CD4-positive, alpha-beta T cell treated with Interleukin-2 at 100 ng/mL for 4 hours (primary cell): ENCODE measurements at places on chromosomes 3 and 15.

DNA sequence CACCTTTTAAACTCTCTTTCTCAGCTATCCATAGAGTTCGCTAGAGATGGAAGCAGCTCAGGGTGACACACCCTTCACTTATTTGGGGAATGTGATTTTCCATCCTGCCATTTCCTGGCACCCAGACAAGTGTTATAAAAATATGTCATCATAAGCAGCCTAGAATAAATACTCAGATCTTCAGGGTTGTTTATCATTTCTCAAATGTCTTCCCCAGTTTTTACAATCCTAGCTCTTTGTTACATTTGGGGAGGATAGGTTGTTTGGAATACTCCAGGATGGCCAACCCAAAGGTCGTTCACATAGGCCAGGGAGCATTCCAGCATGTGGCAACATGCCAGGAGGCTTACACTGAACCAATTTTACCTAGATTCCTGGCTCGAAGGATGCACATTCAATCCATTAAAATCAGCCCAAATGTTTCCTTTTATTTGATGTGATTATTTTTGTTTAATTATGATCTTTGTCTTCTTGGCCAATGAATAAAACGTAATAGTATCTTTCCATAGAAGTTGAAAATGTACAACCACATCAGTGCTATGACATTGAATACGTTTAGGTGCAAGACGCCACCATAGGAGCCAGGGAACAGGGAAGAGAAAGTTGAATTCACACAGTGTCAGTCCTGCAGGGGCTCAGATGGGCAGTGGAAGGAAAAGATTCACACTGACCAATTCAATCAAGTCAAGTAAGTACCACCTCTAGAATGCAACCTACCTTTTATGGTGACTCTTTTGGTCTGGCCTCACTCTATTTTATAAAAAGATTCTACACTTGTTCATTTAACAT, 537.7 kb upstream of the MDFIC2 start:
- DNase-seq, result no peak

DNA sequence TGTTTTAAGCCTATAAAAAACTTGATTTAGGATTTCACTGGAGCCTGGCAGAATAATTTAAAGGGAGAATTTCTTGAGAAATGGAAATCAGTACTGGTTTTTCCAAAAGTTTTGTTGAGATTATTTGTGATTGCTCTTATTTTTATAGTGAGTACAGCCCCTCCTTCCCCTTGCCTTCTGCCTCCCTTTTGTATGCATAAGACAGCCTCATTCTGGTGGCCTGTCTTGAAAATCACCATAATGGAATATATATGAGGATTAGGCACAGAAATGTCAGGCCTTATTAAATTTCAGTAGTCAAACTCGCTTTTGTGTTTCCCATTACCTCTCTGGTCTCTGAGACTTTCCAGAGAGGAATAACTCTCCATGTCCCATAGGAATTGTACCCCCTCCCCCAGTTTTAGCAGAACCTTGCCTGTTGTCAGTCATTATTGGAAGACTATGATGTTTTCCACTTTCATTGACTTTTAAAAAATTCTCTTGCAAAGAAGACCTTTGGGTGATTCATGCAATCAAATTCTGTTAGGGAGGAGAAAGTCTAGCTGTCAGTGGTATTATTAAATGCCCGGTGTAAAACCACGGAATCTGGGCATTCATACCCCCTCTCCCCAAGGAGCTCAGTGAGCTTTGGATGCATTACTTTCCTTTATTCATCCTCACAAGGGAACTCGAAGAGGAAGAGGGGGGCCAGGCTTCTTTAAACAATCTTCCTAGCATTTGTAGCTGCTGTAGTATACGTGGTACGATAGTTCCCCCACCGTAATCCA, 171.6 kb upstream of the TSC22D2 start:
- no peak for DNase-seq

DNA sequence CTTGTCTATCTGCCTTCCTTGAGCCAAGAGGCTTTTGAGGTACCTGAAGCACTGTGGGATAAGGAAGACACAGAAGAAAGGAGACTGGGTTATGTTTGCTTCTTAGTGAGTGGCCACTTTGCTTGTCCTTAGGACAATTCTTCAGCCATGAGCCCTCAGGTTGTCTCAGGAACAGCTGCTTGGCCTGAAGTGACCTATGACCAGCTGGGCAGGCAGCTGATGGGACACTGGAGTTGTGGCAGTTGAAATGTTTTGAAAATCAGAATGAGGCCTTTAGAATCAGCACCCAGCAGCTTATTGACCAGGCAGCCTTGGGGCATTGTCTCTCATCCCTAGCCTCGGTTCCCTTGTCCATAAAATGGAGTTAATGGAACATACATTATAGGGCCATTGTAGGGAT, 37.0 kb downstream of the RBP2 start:
- no peak for DNase-seq

- peak; percentile 81 for DNase-seq
These were observed 560 bp downstream of the ST6GAL1 start for GRCh38 chr3:186930641-186931531.

DNA sequence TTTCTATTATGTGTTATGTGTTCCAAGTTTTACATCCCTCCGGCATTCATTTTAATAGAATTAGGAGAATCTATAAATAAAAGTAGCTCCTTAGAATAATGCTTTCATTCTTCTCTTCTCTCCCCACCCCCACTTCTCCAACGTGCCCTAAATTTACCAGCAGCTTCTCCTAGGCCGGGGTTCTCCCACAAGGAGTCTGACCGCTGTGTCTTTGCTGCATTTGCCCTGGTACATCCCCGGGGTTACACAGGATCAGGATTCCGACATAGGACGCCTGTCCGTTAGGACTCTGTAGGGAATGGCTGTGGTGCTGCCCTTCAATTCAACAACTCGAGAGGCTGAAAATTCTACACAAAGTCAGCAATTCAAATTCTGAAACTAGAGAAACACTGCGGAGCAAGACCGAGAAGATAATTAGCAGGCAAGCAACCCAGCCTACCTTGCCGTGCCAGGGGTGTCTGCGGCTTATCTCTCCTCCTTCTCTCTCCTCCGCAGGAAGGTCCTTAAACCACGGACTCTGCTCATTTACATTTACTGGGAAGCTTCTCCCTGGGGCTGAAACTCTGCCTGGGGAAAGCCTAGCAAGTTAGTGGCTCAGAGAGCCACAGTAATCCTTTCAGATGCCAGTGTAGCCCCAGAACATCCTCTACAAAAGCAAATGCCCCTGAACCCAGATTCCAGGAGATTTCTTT, 18.8 kb downstream of the PCSK6 start:
- no peak for DNase-seq

GRCh38 chr15:29934251-29934650, 112.0 kb upstream of the TJP1 start:
- no peak for DNase-seq

- DNase-seq, result no peak
These were observed 45.1 kb upstream of the MAGI1 start for GRCh38 chr3:66083784-66084213.

DNA sequence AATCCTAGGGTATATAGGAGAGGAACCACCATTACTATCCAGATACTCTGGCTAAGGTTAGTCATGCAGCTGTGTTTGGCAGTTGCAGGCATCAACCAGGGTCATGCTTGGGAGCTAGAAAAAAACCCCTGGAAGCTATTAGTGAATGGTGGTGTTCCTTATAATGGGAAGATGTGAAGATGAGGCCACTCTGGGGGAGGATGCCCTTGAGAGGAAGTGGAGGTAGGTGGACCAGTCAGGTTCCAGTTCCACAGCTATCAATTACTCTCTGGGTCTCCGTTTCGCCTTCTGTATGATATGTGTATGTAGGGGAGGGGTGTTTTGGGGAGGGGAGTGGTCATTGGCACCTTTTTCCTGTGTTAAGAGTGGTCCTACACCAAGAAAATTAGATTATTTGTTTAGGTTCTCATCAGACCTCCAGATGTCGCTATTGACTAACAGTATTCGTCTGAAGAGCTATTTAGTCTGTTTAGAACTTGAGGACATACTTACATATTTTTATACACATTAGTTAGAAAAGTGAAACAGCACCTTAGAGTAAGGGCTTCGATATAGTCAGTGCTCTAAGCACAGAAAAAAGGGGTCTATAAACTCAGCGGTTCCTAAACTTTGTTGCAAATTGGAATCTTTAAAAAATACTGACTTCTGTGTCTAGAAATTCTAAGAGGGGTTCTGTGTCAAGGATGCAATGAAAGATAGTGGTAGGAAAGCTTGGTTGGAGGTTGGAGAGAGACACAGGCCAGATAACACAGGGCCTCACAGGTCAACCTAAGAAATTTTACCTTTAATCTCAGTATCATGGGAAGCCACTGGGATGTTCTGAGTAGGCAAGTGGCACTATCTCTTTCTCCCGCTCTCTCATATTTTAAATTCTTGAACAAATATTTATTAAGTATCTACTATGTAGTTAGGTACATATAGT, 9.1 kb upstream of the HPS3 start:
- peak; percentile 69 for DNase-seq
